ENCODE measurements at places on chromosomes 6 and 20.
A peak's percentile ranks its signal among the peaks of the same experiment; 100 is the strongest.

DNA sequence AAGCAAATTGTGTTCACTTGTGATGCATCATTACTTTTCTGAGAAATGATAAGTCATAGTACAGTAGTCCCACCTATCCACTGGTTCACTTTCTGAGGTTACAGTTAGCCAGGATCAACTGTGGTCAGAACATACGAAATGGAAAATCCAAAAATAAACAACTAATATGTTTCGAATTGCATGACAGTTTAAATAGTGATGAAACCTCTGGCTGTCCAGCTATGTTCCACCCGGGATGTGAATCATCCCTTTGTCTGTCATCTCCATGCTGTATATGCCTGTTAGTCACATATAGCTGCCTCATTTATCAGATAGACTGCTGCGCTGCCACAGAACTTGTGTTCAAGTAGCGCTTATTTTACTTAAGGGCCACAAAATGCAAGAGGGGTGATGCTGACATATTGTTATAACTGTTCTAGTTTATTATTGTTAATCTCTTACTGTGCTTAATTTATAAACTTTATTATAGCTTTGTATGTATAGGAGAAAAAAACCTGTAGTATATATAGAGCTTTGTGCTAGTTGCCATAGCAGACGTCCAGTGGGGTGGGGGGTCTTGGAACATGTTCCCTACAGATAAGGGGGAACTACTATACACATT, 29.2 kb downstream of the AFDN start:
- no peak for DNase-seq

- no peak for DNase-seq
Measured at GRCh38 chr20:40265825-40266533, 423.1 kb downstream of the MAFB start.

DNA sequence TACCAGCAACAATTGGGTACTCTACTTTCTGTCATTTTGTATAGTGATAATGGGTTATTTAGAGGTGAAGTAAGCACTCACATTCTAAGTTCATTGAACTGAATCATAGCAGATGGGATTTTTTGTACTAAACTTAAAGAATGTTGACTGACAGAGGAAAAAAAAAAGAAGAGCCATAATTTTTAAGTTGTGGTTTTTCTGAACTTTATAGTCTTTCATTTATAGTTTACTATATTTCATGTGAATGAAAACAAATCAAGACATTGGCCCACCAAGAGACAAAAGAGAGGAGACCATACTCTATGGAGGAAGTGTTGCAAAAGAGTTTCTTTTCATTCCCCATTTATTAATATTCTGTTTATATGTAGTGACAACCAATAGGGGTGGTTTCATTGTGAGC, 685.7 kb downstream of the BCKDHB start:
- no peak for DNase-seq

GRCh38 chr20:48809673-48810072, 18.1 kb downstream of the PREX1 start:
- DNase-seq, result no peak

- no peak for DNase-seq
Measured at GRCh38 chr6:148288541-148288940, 54.1 kb upstream of the SASH1 start.

DNA sequence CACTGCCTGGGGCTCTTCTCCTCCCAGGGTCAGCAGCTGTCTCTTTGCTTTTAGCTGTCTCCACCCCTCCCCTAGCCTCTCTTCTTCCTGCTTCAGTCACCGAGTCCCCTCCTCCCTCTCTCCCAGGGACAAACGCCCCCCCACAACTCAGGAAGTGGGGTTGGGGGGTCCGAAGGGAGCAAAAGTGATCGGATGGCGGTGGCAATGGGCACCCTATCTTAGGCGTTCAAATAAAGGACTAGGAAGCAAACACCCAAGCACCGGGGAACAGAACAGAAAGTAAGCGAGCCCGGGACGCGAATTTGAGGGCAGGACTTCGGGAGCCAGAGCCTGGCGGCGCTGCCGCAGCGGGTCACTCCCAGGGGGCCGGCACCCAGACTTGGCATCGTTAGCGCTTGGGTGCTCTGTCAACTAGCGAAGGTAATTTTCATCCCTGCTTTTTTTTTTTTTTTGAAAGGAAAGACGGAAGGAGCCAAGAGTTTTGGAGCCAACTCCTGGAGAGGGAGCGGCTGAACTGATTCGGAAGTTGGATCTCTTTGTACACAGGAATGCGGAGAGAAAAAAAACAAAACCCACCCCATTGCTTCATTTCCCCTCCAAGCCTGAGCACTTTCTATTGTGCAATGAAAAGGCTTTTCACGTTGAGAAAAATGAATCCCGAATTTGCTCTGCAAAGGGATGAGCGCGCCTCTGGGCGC, 815 bp upstream of the ITPR3 start:
- no peak for DNase-seq

DNA sequence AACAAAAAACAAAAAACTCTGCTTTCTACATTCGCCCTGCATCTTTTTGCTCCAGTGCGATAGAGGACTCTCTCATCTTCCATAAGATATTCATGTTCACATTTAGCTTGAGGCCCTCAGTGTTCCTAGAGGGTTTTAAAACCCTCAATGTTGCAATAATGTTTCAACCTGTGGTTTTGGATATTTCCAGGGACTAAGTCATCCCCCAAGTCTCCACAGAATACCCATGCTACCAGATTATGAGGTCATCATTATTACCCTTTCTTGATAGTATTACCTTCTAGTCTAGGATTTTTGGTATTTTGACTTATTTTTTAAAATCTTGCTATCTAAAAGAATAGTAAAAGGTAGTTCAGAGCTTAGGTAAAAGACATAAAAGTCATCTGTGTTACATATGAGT, 480.5 kb upstream of the ID4 start:
- no peak for DNase-seq

DNA sequence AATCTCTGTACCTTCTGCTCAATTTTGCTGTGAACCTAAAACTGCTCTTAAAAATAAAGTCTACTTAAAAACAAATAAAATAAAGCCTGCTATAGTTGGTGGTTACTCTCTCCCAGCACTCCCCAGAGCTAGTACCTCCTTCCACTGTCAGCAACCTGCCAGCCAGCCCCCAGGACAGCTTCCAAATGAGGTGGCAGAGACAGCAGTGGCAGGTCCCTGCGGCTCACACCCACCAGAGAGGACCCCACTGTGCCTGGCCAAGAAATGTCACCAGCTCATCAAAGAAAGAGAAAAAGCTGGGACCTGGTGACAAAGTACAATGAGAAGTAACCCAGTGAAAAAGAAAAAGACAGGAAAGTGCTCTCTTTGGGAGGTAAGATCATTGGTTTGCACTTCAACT, 15.2 kb downstream of the APMAP start:
- no peak for DNase-seq

GRCh38 chr6:3165631-3166534, 8.5 kb upstream of the TUBB2A start:
- DNase-seq, result no peak

DNA sequence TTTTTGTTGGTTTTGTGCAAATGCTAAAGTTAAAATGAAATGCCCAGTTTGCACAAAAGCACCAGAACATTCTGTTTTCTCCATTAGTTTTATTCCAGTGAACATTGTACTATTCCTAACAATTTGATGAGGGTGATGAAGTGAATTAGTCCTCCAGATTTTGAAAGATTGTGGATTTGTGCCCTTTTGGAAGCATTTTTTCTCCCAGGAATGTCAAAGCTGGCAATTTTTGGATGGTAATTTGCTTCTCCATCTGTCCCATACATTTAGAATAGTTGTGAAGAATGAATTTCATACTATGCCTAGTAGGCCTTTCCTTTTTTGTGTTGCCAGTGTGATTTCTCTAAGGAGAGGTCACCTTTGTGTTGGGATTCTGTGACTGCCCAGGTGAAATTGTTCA, 797.2 kb downstream of the BCKDHB start:
- DNase-seq, result peak; percentile 9

DNA sequence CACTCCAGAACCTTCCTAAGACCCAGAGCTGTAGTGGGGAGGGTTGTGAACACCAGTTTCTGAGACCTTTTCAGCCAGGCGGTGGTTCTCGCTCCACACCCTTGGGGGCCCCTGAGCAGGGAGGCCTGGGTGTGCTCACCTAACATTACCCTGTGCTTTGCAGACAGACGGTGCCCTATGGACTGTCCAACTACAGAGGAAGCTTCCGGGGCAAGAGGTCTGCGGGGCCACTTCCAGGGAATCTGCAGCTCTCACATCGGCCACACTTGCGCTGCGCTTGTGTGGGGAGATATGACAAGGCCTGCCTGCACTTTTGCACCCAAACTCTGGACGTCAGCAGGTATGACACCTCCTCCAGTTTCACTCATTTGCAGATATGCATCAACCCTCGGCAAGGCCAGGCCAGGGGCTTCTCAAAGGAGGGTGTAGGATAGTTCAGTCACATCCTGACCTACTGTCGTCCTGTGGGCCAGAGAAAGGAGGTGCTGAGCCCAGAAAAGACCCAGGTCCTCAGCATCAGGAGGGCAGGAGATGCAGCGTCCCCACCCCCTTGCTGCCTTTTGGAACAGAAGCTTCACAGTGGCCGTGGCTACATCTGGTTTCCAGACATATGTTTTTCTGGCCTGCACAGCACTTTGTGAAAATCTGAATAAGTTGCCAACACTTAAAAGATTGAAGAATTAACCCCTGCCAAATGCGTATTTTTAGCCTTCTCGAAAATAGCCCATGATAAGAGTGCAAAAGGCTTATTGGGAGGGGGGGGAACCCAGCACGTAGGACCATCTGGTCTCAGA, 20.6 kb downstream of the EDN3 start:
- DNase-seq, result no peak

- no peak for DNase-seq
Measured at GRCh38 chr6:79755967-79756366, 124.8 kb downstream of the SH3BGRL2 start.

- DNase-seq, result no peak
Measured at GRCh38 chr20:5481872-5482271, 165.1 kb upstream of the PROKR2 start.

DNA sequence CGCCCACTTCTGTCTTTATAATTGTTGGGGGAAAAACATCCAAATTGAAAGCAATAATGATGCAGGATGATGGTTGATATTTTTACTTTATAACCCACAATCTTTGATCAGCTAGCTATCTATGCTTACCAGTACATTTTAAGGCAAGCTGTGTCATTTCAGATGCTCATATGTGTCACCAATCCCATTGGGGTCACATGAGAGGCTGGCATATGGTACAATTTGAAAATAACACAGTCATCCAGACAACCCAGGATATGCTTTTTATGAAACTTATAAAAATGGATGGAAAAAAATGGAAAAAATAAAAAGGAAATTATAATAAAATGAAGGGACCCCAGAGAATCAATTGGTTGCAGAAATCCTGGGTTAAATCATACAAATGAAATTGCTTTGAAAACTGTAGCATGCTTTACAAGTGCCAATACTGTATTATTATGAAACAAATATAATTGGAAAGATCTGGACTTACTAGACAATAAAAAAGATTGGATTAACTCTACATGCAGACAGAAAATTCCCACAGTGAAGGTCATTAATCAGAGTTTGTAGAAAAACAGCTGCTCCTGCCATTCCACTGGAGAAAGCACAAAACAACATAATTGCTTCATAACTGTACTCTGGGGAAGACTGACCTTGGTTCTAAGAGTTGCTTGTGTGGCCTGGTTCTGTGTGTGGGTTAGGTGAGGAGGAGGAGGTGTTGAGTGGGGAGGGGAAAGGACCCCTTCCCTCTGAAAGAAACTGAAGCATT, 13.3 kb upstream of the PRIM2 start:
- no peak for DNase-seq

- no peak for DNase-seq
Measured at GRCh38 chr20:47421076-47421475, 64.6 kb upstream of the ZMYND8 start.

- DNase-seq, result no peak
Measured at GRCh38 chr6:109236115-109237076, 141.1 kb downstream of the CEP57L1 start.

GRCh38 chr6:24933868-24934401, 1.8 kb downstream of the RIPOR2 start:
- no peak for DNase-seq

DNA sequence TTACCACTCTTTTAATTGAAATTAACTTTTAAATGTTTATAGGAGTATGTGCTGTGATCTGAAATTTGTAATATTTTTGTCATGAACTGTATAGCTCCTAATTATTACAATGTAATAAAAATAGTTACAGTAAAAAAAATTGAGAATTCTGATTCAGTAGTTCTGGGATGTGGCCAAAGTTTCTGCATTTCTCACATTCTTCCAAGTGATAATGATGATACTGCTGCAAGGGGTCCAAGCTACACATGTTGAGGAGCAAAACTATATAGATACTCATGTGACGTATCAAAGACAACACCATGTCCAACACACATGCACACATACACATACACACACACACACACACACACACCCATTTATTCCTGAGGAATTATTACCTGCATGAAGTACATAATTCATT, 71.0 kb upstream of the FAM83B start:
- no peak for DNase-seq

- no peak for DNase-seq
Measured at GRCh38 chr20:61930776-61931475, 134.8 kb downstream of the TAF4 start.

DNA sequence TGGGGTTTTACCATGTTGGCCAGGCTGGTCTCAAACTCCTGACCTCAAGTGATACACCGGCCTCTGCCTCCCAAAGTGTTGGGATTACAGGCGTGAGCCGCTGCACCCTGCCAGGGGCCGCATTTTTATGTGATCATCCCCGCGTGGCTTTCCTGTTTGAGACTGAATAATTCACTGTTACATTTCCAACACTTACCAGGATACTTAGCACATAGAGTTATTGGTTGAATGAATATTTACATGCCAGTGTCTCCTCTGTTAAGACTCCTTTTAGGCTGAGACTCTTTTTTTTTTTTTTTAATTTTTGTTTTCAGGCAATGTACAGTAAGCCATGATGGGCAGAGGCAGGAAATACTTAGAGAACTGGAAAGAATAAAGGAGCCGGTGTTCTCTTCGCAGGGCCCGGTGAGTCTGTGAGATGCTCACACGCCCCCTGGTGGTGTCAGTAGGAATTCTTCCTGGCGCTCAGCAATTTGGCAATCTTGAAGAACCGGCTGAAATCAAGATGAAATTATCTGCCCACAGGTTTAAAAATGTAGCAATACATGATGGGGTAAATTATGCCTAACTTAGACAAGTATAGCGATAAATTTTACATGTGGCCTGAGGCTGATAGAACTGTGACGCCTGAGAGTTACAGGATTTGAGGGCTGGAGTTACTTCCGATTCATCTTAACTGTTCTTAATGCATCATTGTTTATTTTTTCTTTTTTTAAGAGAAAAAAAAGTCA, 7.6 kb upstream of the RNF114 start:
- DNase-seq, result peak; percentile 74

DNA sequence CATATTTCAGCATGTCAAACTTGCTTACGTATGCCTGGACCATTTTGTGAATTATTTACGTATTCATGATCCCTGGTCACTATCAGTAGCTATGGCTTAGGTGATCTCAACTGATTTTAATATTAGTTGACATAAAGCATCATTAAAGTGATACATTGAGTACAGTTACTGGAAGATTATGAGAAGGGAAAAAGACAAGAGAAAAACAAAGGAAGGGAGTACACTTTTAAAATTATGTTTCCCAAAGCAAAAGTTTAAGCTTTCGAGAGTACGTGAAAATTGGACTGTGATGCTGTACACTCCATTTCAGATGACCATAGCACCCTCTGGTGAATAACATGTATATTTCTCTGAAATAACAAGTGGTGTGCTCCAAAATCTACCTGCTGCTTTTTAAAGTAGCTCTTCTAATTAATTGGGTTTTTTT, 215.0 kb upstream of the HSF2 start:
- peak; percentile 15 for DNase-seq

- no peak for DNase-seq
Measured at GRCh38 chr20:51711426-51711825, 56.8 kb downstream of the ATP9A start.

Measured in spinal cord (tissue), 10 donors.